Activated naive CD4-positive, alpha-beta T cell treated with anti-CD3 and anti-CD28 coated beads, Interleukin-2, amount 50 U/mL, for 16 hours (primary cell): ENCODE measurements at places on chromosomes 5 and 9.

DNA sequence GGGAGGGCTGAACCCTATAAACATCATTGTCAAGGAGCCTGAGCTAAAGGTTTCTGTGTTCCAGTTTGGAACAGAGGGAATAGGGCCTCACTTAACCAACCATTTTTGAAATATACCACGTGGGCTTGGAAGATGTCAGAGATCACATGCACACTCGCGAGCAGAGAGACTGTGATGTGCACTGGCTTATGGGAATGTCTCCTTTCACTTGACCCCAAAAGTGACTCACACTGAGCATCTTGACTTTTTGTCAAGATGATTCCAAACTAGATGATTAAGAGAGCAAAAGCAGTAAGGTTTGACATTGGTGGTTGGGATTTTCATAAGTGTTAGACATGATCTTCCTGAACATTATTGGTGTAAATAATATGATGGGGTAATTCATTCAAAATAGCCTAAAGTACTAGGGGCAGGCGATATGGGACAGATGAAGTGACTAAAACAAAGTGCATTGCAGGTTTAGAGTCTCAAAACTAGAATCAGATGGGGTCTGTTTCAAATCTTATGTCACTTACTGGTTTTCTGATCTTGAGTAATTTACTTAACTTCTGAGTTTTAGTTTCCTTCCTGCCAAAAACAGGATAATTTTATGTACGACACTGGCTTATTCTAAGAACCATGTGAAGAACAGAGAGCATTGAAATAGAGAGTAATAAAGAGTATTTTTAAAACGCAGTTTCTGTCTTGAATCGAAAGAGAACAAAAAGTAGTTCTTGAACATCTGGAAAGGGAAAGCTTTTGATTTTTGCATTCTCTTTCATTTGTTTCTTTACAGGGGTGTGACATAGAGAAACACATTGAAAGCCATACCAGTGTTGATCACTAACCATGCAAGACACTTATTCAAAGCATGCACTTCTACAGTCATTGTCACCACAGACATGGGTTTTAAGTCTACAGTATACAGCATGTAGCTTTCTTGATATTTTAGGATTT, 383.0 kb downstream of the DIRAS2 start:
- DNase-seq = no peak

- no peak for DNase-seq
Observed at GRCh38 chr5:73496984-73497457, 1.2 kb upstream of the BTF3 start.

DNA sequence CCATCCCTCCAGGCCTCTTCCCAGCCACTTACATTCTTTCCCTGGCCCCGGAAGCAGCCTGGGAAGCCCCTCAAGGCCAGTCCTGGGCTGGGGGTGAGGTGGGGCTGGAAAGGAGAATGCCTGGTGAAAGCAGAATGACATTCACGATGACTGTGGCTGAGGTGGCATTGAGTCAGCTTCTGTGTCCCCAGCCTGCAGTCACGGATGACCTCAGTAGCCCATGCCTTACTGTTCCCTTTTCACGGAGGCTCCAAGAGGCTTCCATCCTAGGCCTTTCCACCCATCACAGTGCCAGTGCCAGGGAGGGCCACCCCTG, 2.7 kb downstream of the PRDM12 start:
- DNase-seq = no peak

- DNase-seq = no peak
Observed at GRCh38 chr5:144710637-144711036, 540.0 kb downstream of the KCTD16 start.

DNA sequence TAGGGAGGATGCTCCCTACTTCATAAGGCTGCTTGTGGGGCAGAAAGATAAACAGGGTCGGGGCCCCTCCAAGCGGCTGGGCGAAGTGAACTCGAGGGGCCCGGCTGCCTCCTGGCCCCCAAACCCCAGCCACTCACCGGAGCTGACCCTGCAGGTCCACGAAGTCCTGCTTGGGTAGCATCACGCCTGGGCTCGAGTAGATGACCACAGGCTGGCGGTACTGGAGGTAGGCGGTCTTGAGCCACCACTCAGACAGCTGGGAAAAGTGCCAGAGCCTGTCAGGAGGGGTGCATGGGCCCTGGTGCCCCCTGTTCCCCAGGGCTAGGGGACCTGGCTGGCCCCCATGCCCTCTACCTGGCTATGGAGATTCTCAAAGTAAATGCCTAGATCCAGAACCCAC, 6.5 kb downstream of the CRAT start:
- DNase-seq = no peak

GRCh38 chr5:35153375-35153932, 76.8 kb downstream of the PRLR start:
- DNase-seq = no peak
